ENCODE measurements at places on chromosomes 11 and 22.

DNA sequence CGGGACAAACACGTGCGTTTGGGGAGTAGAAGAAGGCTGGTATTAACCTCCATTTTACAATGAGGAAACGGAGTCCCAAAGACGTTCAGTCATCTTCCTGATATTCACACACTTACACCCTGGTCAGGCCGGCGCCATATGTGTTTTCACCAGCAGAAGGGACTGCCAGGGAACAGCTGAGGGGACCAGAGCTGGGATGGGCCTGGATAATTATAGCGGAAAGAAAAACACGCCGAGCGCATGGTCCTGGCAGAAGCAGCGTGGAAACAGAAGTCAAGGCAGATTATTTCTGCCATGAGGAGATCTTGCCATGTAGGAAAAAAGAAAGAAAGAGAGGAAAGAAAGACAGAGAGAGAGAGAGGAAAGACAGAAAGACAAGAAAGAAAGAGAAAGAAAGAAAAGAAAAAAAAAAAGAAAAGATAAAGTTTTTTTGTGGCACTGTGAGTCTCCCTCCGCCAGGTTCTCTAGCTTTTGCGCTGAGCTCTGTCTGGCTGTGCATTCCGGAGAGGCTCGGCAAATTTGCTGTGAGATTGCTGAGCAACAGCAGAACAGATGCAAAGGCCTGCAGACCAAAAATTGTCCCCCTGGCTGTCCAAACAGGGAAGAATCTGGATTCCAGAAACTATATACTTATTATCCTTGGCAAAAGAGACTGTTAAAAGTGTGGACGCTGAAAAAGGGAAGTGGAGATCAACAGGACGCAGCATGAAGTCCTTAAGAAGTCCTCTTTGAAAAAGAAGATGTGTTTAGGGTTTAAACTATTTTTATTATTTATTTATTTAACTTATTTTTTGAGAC, 1.3 kb upstream of the UCP2 start:
- DNase-seq: no peak

DNA sequence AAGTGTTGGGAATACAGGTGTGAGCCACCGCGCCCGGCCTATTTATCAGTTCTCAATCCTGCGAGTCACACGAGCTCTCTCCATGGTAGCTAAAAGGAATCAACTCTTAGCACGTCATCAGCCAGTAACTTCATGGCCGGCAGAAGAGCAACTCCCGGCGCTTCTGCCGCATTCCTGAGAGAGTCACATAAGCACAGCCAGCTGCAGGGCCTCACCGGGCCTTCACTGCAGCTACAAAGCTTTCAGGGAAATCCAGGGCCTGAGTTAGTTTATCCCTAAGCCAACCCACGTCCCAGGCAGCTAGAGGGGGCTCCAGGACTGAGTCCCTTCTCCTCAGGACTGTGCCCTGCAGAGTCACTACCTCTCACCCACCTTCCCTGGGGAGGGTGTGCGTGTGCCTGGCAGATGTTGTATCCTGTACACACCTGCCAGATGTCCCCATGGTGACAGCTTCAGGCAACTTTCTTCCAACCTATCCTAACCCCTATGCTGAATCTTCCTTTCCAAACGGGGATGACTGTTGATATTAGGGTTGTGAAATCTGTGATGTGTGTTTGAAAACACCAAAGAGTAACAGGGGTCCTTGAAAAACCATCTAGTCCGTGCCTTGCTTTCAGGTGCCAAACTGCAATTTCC, 45.9 kb upstream of the ARFGAP3 start:
- DNase-seq: no peak

GRCh38 chr11:111388842-111389241, 9.8 kb upstream of the POU2AF1 start:
- no peak for DNase-seq

DNA sequence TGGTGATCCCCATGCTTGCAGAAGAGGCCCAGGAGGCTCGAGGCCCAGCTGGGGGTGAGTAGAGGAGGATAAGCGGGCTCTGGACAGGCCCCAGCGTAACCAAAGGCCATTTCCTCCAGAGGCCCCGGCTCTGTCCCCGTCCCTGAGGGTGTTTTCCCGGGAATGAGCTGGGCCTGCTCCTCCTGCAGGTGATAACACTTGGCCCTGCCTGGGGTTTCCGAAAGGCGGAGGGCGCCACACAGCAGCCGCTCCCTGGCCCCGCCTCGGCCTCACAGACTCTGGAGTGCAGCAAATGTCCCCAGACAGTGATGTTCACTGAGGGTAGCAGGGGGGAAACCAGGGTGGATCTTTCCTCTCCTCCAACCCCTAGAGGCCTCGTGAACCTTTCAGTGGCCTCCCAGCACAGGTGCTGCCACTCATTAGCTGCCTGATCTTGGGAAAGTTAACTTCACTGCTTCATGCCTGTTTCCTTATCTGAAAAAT, 10.5 kb upstream of the MGAT3 start:
- no peak for DNase-seq

Measured in NCI-H1436 (cell line).